NCI-H526 treated with DMSO at 0.1 percent for 48 hours (cell line): ENCODE measurements at places on chromosomes 7 and 10.

GRCh38 chr10:61883371-61884025 lies 18.0 kb upstream of the ARID5B start:
- DNase-seq = no peak

DNA sequence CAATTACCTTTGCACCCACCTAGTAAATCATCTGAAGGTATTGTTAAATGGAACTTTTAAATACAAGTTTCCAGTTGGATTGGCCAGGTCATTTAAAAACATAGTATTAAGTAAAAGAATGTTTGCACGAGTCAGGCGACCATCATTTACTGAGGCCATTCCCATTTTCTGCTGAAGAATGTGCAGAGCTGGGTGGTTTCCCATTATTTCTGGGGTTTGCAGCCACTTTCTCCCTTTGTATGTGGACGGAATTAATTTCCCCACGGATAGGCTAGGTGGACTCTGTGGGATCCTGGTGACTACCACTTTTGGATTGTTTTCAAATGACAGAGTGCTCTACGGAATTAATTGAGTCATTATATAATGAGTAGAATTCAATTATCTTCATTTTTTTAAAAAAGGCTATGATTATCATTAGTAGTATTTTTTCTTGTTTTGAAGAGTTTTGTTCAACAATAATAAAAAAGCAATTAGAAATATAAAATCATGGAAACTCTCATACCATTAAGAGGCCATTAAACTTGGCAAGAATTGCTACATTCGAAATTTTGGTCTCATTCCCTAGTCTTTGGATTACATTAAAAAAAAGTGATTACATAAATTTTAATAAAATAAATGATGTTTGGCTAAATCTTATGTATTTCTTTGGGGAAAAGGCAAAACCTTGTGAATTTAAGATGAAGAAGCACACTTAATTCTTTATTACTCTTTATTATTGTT lies 120.4 kb upstream of the FZD8 start:
- DNase-seq = no peak

- no peak for DNase-seq
Measured at GRCh38 chr10:91149550-91149949, 70.9 kb upstream of the PCGF5 start.

- DNase-seq = no peak
Measured at GRCh38 chr7:51151455-51151854, 165.2 kb downstream of the COBL start.

DNA sequence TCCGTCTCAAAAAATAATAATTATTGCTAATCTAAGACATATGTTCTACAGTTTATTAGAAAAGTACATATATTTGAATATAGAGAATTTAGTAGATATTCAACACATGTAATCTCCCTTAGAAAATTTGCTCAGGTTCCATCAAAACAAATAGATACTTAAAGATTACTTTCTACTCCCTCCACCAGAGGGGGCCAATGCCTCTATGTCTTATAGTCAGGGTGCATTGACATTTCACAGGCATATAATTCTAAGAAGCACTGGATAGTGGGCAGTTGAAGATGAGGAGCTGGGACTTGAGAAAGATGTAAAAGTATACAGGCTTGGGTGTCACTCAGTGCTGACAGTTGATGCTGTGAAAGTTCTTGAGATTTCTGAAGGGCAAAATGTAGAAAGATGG lies 301.6 kb upstream of the HPS1 start:
- DNase-seq = peak; percentile 5

DNA sequence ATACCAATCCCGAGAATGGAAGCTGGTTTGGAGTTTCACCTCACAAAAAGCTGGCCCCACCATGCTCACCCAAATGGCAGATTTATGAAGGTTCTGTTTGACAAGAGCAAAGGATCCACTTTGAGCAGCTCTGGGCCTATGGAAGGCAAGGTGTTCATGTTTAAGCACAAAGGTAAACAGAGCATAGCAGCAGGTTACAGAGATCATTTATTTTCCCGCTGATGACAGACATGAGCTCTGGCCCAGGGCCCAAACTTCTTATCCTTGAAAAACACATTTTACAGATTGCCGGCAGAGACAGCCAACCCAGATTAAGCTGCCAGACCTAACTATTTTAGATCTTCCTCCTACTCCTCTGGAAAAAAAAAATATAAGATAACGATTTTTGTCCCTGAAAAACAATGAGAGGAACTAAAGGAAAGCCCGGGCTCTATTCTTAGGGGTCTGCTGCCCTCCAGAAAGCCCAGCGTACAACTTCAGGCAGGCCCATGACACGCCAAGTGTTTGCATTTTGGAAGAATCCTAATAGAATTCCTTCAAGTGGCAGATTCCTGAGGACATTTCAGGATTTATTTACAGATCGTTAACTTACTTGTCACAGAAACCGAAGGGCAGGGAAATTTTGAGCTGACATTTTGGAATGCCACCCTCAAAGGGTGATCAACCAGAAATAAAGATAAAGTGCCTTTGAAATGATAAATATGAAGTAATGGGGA lies 40.0 kb downstream of the SYPL1 start:
- DNase-seq = no peak
